NK-92 treated with Interleukin-12 subunit alpha and Interleukin-12 subunit beta, amount 100 ng/mL, for 24 hours (cell line): ENCODE measurements at places on chromosomes 2 and 18.

- no peak for DNase-seq
Measured at GRCh38 chr2:233423552-233423860, 69.2 kb downstream of the DGKD start.

- no peak for DNase-seq
Measured at GRCh38 chr18:71116535-71116934, 827.7 kb downstream of the SOCS6 start.

- no peak for DNase-seq
Measured at GRCh38 chr2:229422063-229422462, 151.0 kb upstream of the PID1 start.

DNA sequence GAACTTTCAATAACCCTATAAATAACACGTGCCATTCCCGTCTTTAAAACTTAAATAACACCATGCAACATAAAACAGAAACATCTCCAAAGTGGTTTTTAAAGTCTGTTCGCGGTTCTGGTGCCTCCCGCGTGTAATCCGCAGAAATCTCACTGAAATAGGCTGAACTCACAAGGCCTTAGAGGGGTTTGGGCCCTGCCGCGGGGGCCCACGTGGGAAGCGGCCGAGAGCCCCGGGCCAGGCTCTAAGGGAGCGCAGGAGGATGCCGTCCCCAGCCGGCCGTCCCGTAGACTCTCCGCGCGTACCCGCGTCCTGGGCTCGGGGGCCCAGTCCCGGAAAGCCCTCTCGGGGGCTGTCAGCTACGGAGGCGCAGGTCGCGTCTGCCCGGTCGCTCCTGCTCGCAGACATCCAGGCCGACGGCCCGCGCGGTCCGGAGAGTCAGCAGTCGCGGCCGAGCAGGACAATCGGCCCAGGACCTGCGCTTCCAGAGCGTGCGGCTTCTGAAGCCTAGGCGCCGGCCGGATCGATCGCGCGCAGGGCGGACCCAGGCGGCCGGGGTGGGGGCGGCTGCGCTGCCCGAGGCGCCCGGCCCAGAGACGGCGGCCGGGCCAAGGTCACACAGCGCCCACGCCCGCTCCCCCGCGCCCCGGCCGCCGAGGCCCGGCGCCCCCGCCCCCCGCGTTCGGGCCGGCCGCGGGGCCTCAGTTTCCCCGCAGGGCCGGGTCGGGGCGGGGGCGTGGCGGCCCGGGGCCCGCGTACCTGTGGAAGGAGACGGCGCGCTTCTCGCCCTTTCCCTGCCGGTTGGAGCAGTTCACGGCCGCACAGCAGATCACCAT is 558 bp downstream of the THAP4 start:
- no peak for DNase-seq
